ENCODE measurements at places on chromosomes 12 and 14. TPM values are rescaled to one million over a fixed set of nuclear protein-coding genes. Genes with fewer than 3 reads are reported as not detected.

MRPL42 gene
- 57.8 TPM for total RNA-seq

PZP gene
- total RNA-seq = under 0.01 TPM

RERGL gene
- 3.1 TPM for total RNA-seq

TAS2R8 gene
- total RNA-seq = not detected

KANSL2 gene
- total RNA-seq = 37.8 TPM

RNU6-8 gene
- not detected for total RNA-seq

RPS6KL1 gene
- 1.6 TPM for total RNA-seq

MYH6 gene
- not detected for total RNA-seq

EPS8 gene
- total RNA-seq = 244 TPM

COX8C gene
- total RNA-seq = not detected

NID2 gene
- total RNA-seq = 382 TPM

TNS2 gene
- 59.5 TPM for total RNA-seq

SERPINA12 gene
- not detected for total RNA-seq

TAMALIN gene
- 6.2 TPM for total RNA-seq

KRT82 gene
- not detected for total RNA-seq

DEGS2 gene
- under 0.01 TPM for total RNA-seq

SLC6A15 gene
- 0.13 TPM for total RNA-seq

ALX1 gene
- total RNA-seq = not detected

PPM1H gene
- 1.7 TPM for total RNA-seq

PAWR gene
- 45.2 TPM for total RNA-seq

WDHD1 gene
- total RNA-seq = 18.2 TPM

Data from aortic smooth muscle cell (primary cell).